T47D (cell line): ENCODE measurements at places on chromosomes 6 and 20.

DNA sequence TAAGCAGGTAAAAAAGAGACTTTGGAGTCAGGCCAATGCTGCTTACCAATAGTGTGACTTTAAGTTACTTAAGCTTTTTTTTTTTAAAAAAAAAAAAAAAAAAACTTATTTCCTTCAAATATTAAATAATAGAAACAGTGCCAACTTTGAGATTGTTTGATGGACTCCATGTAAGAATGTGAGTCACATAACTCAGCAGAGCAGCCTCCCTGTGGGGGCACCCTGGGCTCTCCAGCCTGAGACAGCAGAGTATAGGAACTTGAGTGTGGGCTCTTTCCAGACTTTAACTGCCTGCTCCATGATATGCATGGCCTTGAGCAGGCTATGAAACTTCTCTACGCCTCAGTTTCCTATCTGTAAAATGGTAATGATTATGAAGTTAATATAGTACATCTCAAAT lies 113.3 kb upstream of the SAMD5 start:
- DNase-seq, result no peak

GRCh38 chr20:25253606-25254275 lies 5.9 kb downstream of the PYGB start:
- DNase-seq, result no peak

DNA sequence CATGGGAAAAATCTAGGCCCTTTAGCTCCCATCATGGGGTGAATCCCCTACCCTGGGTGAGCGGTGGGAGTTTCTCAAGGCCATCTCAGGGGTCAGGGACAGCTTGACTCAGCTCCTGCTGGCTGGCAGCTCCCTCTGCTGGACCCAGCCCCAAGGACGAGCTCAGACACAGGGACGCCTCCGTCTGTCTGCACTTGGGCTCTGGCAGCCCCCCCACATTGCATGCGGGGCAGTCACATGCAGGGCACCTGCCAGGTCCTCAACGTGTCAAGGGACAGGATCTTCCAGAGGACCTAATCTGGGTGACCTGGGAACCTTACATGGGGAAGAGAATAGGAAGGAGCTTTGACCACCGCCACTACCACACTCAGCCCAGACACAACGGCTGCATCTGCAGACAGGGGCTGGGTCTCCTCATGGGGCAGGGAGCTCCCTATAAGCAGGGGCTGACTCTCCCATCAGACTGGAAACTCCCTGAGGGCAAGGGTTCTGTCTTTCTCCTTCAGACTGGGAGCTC lies 173.4 kb downstream of the MRPL14 start:
- no peak for DNase-seq

DNA sequence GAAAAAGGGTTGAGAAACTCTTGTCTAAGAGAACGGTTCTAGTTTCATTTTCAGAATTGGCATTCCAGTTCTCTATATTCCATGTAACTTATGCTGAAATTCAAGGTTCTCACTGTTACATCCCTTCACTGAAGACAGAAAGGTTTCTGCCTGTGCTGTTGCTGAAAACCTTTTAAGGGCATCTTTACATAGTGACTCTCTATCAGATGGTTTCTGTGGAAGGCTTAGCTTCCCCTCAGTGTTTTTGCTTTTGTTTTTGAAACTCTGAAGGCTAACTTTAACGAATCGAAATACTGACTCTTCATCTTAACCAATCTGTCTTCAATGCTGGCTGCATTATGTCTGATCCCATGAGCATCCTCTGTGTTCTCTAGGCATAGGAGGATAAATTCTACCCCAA lies 1286.2 kb upstream of the EYS start:
- DNase-seq, result no peak

- peak; percentile 29 for DNase-seq
These were observed 37.6 kb upstream of the SPDEF start for GRCh38 chr6:34593701-34594100.

DNA sequence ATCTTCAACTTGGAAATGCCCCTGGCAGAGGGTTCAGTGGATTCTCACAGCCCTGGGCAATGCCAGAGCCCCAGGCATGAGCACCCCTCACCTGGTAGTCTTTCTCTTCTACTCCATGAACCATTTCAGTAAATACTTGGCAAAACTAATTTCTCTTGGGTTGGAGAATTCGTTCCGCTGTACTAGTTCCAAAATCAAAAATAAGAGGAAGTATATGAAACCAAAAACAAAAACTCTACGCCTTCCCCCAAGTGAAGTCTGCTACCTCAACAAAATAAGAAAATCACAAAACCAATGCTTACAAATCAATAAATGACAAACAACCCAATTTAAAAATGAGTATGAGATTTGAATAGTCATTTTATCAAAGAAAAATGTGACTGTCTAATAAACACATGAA lies 12.6 kb downstream of the GFOD1 start:
- DNase-seq, result no peak

DNA sequence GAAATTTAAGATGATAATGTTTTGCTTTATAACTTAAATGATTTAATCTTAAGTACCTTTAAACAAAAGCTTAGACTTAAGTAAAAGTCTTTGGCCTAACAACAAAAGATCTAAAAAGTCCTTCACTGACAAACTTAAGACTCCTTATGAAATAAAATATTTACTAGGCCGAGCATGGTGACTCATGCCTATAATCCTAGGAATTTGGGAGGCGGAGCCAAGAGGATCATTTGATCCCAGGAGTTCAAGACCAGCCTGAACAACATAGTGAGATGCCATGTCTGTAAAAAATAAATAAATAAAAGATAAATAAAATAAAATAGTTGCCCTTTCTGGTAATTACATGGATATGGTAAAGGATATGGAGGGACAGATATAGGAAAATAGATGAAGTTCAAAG lies 12.4 kb downstream of the KATNA1 start:
- DNase-seq, result no peak

DNA sequence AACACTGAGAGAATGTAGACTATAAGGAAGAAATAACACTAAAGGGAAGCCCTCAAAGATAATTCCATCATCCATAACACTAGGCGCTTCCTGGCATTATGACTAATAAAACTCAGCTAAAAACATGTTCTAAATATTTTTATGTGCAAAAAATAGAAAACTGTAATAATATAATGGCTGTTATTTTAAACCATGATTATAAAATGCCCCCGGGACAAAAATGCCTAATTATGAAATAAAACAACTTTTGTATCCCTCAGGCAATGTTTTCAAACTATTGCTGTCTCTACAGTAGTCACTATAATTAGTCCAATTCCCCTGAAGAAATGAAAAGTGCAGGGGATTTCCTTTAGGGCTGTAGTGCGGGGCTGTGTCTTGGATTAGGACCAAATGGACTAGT lies 242.4 kb downstream of the RNF144B start:
- DNase-seq, result no peak

- no peak for DNase-seq
These were observed 27.1 kb upstream of the FBXO9 start for GRCh38 chr6:53038141-53038540.
